Esophagus squamous epithelium (tissue), 5 donors: ENCODE measurements at places on chromosomes 2 and 18.

DNA sequence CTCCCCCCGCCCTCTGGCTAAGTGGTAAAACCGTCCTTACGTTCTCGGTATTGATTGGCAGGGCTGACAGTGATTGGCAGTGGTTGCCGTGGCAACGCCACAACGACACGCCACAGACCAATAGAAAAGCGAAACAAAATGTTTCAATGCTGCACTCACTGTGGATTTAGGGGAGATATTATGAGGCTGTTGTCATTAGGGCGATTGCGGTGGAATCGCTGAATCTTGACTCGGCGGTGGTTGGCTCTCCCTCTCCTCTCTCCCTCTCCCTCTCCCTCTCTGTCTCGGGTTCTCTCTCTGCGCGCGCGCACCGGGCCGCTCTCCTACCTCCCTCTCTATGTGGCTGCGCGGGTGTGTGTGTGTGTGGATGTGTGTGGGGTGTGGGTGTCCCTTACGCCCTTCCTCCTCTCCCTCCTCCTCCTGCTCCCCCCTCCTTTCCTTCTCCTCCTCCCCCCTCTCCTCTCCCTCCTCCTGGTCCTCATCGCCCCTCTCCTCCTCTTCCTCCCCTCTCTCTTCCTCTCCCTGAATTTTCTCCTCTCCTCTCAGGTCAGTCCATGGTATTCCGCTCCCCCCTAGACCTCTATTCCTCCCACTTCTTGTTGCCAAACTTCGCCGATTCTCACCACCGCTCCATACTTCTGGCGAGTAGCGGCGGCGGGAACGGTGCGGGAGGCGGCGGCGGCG lies at the start of gene SIX3:
SIX3 (plus strand) TSS at position 152 of the 684 bp plus-strand sequence; CDS start at position 555, 403 bp downstream.
- no peak for DNase-seq

DNA sequence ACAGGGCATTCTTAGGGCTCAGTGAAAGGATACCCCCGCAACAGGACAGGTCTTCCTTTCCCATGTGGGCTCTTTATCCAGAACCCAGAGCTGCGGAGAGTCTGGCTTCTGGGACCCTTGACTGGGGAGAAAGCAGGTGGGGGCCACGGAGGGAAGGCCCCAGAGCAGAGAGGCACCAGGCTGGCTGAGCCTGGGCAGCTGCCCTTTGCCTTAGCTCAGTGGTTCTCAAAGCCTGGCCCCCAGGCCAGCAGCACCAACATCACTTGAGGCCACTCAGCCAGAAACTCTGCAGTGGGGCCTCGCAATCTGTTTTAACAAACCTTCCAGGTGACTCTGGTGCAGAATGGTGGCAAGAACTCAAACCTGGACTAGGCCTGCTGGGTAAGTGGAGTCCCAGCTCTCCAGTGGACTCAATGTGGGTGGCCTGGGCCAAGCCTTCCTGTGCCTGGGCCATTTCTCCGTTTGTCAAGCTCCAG lies 1.6 kb upstream of the TMEM37 start:
- no peak for DNase-seq

DNA sequence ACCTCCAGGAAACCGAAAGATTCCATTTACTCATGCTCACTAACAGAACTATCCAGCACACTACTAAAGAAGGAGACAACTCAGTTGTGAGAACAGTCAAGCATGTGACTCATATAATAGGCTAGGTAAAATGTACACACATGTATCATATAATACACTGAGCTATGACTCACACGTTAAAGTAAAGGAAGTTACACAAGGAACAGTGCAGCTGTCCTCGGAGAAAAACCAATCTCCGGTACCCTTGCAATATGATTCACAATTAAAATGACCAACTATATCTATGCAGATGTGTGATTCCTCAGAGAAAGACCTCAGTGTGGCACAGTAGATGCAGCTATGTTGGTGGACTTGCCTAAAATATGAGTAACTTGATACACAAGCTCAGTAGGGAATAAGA lies 76.5 kb downstream of the STRN start:
- no peak for DNase-seq

GRCh38 chr2:37358466-37358865 lies 14.0 kb downstream of the QPCT start:
- DNase-seq: no peak

DNA sequence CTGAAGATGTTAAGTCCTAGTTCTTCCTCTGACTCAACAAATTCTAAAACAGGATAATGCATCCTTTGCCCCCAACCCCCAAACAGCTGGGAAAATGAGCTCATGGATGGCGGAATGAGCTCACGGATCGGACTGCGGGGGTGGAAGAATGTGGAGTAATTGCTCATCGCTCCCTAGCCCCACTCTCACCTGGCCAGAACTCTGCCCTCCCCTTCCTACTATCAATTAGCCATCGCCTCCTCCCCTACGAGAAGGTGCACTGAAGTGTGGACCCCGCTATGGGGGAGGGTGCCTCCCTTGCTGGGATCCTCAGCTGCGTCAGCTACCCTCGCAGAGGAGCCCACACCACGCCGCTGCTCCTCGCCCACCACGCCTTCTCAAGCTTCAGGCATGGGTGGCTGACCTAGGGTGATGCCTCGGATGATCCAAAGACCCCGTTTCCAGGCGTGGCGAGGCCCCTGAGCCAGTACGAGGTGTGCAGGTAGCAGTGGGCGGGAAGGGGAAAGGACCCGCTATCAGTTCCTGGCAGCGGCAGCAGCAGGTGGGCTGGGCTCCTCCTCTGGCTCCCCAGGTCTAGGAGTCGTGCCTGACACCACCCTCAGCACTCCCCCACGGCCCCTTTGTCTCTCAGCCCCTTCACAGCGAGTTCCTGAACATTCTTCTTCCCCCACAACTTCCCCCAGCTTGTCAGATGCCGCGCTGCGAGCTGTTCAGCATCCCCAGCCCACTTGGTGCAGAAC lies 82.1 kb upstream of the POMC start:
- DNase-seq: no peak

DNA sequence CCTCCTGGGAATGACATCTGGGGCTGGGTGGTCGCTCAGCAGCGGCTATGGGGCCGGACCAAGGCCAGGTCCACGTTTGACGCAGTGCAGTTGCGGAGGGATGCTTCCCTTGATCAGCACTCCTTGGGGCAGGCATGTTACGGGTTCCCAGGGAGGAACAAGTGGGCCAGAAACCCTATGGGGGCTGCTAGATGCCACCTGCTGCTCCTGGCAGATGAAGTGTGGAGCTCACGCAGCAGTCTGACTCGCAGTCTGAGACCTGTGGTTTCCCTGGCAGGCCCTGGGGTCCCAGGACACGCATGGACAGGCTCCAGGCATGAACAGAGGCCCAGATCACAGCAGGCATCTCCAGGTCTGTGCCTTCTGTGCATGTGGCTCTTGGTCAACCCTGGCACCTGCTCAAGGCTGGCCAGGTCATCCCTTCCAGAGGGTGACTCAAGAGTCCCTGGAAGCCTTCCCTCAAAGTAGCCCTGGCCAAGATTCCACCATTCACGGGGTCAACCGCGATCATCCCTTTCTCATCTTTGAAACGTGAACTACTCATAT lies 20.0 kb downstream of the KCNF1 start:
- no peak for DNase-seq

DNA sequence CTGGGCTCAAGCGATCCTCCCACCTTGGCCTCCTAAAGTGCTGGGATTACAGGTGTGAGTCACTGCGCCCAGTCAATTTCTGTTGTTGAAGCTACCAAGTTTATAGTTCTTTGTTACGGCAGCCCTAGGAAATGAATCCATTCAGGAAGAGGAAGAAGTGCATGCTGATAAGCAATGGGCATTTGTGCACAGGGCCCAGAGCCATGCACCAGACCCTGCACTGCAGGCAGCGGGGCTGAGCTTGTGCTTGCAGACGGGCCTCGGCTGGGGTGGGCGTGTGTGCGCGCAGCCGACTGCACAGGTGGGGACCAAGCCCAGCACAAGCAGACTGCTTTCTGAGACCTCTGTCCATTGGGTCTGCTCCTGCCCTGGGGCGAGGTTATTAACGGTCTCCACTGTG lies 144.6 kb downstream of the CABLES1 start:
- no peak for DNase-seq

GRCh38 chr2:66270247-66270646 lies 164.7 kb upstream of the MEIS1 start:
- no peak for DNase-seq

- no peak for DNase-seq
Observed at GRCh38 chr2:99819766-99820165, 322.6 kb downstream of the AFF3 start.

GRCh38 chr2:72949045-72949444 lies 31.7 kb downstream of the EMX1 start:
- no peak for DNase-seq

- no peak for DNase-seq
Observed at GRCh38 chr2:228853151-228853550, 417.9 kb downstream of the PID1 start.

DNA sequence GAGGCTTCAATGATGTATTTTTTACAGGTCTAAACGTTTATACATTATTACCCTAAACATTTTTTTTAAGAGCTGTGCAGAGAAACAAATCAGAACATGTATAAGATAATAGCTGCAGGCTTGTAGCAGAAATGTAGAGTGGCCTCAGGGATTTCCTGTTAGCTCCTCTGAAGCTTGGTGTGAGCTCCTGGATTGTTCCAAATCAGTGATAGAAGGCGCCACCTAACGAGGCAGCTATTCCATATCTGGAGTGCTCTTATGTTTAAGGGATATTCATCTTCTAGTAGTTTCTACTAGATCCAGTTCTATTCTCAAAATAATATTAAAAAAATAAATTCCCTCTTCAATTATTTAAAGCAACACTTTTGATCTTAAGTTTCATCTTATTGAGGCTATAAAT lies 93.1 kb downstream of the LRP1B start:
- DNase-seq: no peak

DNA sequence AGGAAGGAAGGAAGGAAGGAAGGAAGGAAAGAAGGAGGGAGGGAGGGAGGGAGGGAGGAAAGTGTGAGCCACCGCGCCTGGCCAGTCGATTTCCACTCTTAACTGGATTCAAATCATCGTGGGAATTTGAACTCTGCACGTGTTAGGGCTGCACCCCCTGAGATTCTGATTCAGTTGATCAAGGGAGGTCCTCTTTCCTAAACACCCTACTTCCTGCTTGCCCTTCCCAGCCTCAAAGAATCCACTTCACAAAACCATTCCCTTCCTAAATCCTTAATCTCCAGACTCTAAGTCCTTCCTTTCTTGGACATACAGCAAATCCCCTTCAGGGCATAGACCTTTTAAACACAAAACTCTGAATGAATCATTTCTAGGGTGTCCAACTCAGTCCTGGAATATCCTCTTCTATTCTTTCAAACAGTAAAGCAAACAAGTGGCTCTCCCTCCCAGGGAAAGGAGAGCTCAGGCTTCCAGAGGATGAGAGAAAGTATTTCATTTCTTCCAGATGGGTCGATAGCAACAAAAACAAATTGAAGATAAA lies 68.2 kb upstream of the MBOAT2 start:
- DNase-seq: no peak

- DNase-seq: no peak
Observed at GRCh38 chr18:27931535-27931934, 245.4 kb downstream of the CDH2 start.

- no peak for DNase-seq
Observed at GRCh38 chr2:19914266-19914975, 12.6 kb upstream of the TTC32 start.

DNA sequence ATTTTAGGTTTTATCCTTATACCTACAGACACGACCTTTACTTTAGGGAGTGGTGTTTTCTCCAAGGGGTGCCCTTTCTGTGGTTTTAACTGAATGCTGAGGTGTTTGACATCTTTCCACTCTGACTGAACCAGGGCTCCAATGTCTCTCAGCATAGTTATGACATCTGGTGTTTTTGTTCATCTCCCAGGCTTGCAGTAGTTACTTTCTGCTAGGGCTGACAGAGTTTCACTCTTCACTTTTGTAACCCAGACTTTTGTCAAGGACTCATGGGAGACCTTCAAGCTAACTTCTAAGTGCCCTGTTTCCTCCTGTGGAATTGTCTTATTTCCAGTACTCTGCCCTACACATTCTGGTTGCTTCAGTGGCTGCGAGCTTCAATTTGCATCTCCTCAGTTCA lies 103.1 kb downstream of the CCDC85A start:
- no peak for DNase-seq

GRCh38 chr18:69813559-69813958 lies 134.1 kb downstream of the CD226 start:
- DNase-seq: no peak

DNA sequence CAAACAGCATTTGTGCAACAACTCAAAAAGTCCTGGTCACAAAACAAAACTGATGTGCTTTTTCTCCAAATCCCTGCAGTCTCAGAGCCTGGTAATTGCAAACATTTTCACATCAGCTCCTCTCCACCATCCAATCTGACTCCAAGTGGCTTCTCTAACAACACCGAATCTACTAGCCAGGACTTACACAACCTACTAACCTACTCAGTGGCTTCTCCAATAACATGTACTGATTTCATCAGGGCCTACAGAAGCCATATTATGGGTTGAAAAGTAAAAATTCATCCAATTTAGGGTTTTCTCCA lies 104.3 kb downstream of the COLEC12 start:
- no peak for DNase-seq

DNA sequence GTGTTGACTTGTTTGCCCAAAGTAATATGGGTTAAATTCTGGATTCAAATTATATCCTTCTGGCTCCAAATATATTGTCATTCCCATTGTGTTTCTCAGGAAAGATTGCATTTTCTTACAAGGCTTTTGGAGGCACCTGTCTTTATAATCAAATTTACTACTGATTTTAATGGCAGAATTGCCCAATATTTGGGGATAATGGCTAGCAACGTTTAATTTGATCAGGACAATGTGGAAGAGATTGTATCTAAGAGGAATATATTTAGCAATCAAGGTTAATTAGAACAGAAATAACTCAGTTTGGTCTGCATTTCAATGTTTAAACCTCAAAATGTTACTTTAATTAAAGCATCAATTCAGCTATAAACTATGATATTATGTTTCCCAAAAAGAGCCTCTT lies 41.7 kb upstream of the ZNF804A start:
- DNase-seq: no peak

- no peak for DNase-seq
Observed at GRCh38 chr2:14480906-14481305, 151.6 kb upstream of the LRATD1 start.

DNA sequence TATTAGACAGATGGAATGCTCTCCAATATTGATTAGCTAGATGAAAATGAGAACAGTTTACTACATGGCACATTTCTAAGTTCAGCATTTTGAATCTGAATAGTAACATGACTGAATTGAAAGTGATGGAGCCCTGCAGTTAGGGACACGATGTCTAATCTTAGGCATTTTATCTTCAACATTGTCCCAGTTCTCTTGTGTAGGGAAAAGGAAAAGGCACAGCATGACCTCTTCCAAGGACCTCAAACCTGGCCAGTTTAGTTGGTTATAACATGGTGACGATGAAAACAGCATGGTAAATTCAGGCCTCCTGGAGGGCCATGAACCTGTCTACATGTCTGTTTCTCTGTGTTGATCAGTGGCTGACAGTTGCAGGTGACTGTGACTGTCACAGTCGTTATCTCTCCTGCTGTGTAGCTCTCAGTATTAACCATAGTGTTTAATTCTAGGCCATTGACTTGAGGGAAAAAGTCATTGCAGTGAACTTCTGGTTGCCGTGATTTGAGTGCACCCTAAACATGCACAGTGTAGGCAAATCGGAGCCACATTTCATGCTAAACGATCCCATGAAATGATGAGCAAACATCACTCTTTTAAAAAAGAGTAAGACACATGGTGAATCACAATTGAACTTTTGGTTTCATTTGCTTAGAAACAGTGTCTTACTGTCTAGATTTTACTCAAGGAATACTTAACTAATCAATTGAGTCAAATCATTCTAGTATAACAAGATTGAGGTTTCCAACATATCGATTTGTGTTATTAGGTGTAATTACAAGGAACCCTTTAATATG lies 129.7 kb downstream of the PHLPP1 start:
- DNase-seq: no peak
